ENCODE measurements at places on chromosomes 7 and 10.

DNA sequence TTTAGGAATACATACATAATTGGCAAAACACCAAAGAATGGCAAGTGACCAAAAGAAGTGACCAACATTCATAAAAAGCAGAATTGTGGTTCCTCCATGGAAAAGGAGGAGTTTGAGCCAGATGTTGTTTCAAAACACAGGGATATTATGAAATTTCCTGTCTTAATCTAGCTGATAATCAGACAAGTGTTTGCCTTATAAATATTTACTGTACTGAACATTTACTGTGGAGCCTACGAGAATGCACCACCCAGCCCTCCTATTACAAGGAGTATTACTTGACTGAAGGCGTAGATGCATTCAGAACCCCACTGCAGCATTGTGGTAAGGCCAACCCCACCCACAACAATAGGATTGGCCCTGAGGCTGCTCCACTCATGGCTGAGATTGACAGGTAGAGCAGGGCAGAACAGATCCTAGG, 118.9 kb downstream of the AKR1D1 start:
- no peak overlapping the region for H3K27ac ChIP-seq
- H3K27me3 ChIP-seq = no peaks in the 10 kb centered on the region
- DNase-seq = no peak
- no peaks in the 10 kb centered on the region for H3K36me3 ChIP-seq
- H3K4me1 ChIP-seq = peaks cover 4% of the 10 kb centered on the region
- no peak overlapping the region for H3K4me3 ChIP-seq

DNA sequence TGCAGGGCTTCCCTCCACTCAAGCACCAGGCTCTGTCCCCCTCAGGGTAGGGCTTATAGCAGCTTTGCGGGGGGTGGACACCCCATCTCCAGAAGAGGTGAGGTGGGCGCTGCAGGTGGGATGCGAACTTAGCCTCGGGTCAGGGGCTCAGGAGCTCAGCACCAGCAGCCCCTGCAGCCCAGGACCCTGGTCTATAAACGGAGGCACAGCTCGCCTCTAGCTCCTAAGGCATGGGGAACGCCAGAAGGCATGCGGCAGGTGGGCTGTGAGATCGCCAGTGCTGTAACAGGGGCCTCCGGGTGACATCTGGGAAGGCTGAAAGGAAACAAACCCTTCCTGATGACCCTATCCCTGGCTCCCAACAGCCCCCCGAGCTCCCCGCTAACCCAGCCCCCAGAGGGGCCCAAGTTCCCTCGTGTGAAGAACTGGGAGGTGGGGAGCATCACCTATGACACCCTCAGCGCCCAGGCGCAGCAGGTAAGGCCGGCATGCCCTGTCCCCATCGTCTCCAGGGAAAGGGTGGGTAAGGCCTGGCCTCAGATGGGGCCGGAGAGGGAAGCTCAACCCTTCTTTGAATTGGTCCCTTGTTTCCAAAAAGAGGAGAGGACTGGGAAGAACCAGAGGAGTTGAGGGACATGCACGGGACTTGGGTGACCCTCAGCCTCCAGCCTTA, 4.2 kb downstream of the NOS3 start:
- no peaks in the 10 kb centered on the region for H3K27me3 ChIP-seq
- no peak for DNase-seq
- H3K4me3 ChIP-seq = peak overlapping the region; percentile 27
- no peak overlapping the region for H3K27ac ChIP-seq

DNA sequence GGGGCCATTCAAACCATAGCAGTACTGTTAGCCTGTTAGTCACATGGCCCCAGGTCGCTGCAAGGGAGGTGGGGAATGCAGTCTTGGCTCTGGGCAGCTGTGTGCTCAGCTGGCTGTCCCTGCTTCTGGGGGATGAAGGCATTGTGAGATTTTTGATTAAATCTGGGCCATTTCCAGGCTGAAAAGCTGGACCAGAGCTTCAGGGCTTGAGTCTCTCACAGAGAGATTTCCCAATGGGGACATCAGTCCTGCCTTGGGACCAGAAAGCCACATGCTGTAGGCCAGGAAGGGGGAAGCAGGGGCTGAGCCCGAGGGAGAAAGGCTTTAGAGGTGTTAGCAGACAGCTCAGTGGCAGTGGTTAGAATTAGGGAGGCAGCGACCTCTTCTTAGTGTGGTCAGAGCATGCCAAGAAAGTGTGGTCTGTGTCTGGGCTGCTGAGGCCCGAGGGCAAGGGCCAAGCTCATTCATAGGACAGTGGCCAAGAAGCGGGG, 33.6 kb downstream of the PALD1 start:
- no peak for DNase-seq
- no peak overlapping the region for H3K4me3 ChIP-seq
- no peak overlapping the region for H3K27ac ChIP-seq

GRCh38 chr10:65893676-65894075, 1032.2 kb upstream of the LRRTM3 start:
- H3K27me3 ChIP-seq = no peaks in the 10 kb centered on the region
- no peak overlapping the region for H3K4me3 ChIP-seq
- H3K4me1 ChIP-seq = no peaks in the 10 kb centered on the region
- DNase-seq = no peak

- no peak overlapping the region for H3K4me3 ChIP-seq
- no peaks in the 10 kb centered on the region for H3K36me3 ChIP-seq
- H3K27ac ChIP-seq = no peak overlapping the region
These were observed 95.3 kb upstream of the HDAC9 start for GRCh38 chr7:18400275-18400674.

DNA sequence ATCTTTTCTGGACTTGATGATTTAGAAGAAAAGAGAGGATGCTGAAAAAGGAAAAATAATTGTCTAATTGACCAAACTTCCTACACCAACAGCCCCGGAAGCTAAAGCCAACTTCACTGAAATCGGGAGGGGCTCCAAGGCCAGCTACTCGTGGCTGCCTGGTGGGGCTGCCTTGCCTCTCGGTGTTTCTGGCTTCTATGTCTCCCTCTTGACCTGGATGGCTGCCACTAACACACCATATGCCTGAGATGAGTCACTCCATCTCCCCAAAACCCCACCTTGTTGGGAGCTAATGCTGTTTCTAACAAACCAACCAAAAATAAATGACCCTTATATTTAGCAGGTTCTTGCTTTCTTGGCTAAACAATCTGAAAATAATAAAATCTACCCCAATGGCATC, 87.6 kb upstream of the AFAP1L2 start:
- H3K36me3 ChIP-seq = no peaks in the 10 kb centered on the region
- peak overlapping the region; percentile 69 for H3K27ac ChIP-seq
- H3K4me3 ChIP-seq = no peak overlapping the region
- H3K27me3 ChIP-seq = no peaks in the 10 kb centered on the region
- H3K4me1 ChIP-seq = peaks cover 28% of the 10 kb centered on the region

DNA sequence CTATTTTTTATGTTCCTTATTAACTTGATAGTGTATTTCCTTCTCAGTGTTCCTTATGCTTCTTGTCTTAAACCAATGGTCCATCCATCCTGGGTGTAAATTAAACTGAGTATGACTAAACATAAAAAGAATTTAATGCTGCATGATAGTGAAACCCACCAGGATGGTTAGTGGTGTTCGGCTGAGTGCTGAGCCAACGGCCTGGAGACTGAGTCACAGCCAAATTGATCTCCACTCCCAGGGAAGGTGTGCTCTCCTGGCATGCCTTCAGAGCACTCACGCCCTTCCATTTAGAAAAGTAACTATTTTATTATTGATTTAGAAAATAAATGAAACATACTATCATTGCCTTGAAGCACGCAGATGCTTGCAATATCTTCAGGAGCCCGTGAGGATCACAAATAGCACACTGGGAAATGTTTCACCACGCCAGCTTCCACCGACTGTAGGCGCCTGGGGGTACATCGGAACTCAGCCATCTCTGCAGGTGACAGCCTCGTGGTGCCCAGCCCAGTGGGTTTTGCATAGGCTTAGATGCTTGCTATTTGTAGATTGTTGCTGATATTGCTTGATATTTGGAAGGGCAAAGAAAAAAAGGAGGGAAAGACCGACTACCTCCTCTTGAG, 40.0 kb upstream of the LOXL4 start:
- H3K36me3 ChIP-seq = no peaks in the 10 kb centered on the region
- H3K27ac ChIP-seq = peak overlapping the region; percentile 62
- H3K27me3 ChIP-seq = no peaks in the 10 kb centered on the region
- H3K4me3 ChIP-seq = no peak overlapping the region

GRCh38 chr10:4656576-4657194, 169.3 kb upstream of the AKR1E2 start:
- no peak overlapping the region for H3K4me3 ChIP-seq
- H3K36me3 ChIP-seq = no peaks in the 10 kb centered on the region
- DNase-seq = no peak
- H3K27me3 ChIP-seq = no peaks in the 10 kb centered on the region
- peaks cover 37% of the 10 kb centered on the region for H3K4me1 ChIP-seq
- no peak overlapping the region for H3K27ac ChIP-seq

DNA sequence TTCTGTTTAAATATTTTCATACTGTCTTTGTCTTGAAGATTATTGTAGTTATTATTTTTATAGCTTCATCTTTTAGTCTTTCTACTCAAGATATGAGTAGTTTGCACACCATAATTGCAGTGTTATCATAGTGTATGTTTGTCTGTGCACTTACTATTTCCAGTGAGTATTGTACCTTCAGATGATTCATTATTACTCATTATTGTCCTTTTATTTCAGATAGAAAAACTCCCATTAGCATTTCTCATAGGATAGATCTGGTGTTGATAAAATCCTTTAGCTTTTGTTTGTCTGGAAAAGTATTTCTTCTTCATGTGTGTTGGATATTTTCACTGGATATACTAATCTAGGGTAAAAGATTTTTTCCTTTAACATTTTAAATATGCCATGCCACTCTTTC, 646.2 kb upstream of the GRM3 start:
- H3K27me3 ChIP-seq = no peaks in the 10 kb centered on the region
- DNase-seq = no peak
- H3K4me1 ChIP-seq = no peaks in the 10 kb centered on the region
- H3K4me3 ChIP-seq = no peak overlapping the region

GRCh38 chr10:116538456-116538855, 7.3 kb upstream of the PNLIP start:
- no peak overlapping the region for H3K27ac ChIP-seq
- H3K27me3 ChIP-seq = no peaks in the 10 kb centered on the region
- no peaks in the 10 kb centered on the region for H3K4me1 ChIP-seq
- DNase-seq = no peak

DNA sequence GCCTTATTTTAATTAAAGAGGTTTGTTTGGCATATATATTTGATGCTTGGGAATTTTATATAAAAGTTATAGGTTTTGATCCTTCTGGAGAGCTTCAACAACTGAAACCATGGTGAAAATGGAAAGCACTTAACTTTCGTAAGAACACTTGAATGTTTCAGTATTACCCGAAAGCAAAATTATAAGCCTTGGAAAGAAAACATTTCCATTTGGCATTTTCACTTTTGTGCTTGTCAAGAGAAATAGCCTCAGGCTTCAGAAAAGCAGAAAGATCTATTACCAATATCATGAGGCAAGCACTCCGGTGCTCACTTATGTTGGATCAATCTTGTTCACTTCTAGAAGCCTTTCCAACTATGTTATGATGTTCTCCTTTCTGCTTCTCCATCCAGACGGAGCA, 256.0 kb downstream of the TRIL start:
- H3K36me3 ChIP-seq = no peaks in the 10 kb centered on the region
- no peak overlapping the region for H3K27ac ChIP-seq
- H3K4me1 ChIP-seq = peaks cover 17% of the 10 kb centered on the region
- H3K4me3 ChIP-seq = no peak overlapping the region
- H3K27me3 ChIP-seq = no peaks in the 10 kb centered on the region

GRCh38 chr7:121329191-121330052, 622 bp downstream of the WNT16 start:
- no peaks in the 10 kb centered on the region for H3K27me3 ChIP-seq
- H3K4me3 ChIP-seq = peak overlapping the region; percentile 58
- peaks cover 20% of the 10 kb centered on the region for H3K4me1 ChIP-seq
- peak overlapping the region; percentile 65 for H3K27ac ChIP-seq
- no peak for DNase-seq

DNA sequence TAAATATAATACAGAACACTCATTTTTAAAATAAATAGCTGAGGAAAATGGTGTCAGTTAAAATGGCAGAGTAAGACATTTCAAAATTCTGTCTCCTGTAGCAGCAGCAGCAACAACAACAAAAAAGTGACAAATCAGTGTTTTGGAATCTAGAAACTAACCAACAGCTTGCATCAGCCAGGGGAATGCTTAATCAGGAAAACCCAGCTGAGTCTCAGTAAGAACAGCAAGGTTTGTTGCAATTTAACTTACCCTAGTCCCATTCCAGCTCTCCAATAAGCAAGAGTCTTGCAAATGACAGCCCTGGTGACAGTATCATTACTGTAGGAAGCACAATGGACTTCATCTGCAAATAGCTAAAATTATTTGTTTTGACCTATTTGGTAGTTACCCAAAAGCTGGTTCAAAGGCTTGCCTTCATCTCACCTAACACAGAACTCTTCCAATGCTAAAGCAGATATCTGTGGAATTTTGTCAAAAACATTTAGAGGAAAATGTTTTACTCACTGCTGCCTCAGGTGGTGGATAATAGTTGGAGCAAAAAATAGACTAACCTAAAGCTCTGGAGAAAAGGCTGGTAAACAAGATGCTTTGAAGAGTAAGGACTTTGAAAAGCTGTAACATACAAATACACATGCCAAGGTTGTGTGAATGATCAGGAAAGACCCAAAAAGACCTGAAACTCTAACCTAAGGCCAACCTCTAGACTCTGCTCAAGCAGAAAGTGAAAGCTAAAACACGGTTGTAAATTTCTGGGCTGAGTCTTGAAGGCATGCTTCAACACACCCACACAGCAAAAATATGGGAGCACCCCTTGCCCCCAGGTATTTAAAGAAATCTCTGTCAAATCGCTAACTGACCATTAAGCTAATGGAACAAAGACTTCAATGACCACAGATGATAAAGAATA, 9.9 kb upstream of the ARHGAP22 start:
- DNase-seq = peak; percentile 20
- no peak overlapping the region for H3K27ac ChIP-seq
- no peaks in the 10 kb centered on the region for H3K27me3 ChIP-seq

DNA sequence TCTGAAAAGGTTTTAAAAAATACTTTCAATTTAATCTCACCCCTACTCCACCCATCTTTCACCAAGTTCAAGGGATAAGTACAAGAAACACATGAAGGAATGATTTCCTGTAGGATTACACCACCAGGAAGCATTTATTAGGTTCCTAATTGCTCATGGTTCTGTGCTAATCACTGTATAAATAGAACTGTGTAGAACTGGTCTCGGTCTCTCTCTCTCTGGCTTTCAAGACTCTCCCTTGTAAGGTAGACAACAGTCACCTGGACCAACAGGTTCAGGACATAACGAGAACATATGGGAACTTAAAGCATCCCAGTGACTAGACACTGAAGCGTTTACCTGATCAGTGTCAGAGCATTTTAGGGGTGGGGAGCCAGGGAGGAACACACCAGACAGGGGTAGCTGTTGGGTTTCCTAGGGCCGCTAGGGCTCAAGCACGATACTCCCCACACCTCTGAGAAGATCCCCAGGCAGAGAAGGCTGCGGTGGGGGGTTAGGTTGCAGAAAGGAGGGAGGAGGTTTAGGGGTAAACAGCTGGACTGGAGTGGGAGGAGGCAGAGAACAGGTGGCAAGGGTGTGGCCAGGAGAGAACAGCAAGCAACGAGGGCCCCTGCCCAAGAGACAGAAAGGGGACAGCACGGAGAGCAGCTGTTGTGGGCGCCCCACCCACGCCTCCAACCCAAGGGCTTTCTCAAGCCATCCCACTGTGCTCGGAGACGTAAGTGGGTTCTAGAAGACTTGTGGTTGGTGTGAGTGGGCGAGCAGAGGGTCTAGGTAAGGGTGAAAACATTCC, 52.5 kb upstream of the USP6NL start:
- H3K36me3 ChIP-seq = no peaks in the 10 kb centered on the region
- no peaks in the 10 kb centered on the region for H3K4me1 ChIP-seq
- no peak for DNase-seq
- H3K4me3 ChIP-seq = no peak overlapping the region
- H3K27me3 ChIP-seq = no peaks in the 10 kb centered on the region
